ENCODE measurements at places on chromosomes 16 and 17. TPM values are rescaled to one million over a fixed set of nuclear protein-coding genes. Genes with fewer than 3 reads are reported as not detected.

Gene CBFA2T3
- 2.2 TPM for total RNA-seq

Gene C17orf107
- total RNA-seq: 3.9 TPM

- DNase-seq: no peak
Observed at GRCh38 chr17:56325313-56326000, 172.2 kb downstream of the ANKFN1 start.

GRCh38 chr17:18377437-18378204 is at the start of gene EVPLL:
EVPLL (plus strand) TSS chr17:18377778; CDS start chr17:18380938, 3,160 bp downstream.
- no peak for DNase-seq

Gene SPNS1
- 57.8 TPM for total RNA-seq

DNA sequence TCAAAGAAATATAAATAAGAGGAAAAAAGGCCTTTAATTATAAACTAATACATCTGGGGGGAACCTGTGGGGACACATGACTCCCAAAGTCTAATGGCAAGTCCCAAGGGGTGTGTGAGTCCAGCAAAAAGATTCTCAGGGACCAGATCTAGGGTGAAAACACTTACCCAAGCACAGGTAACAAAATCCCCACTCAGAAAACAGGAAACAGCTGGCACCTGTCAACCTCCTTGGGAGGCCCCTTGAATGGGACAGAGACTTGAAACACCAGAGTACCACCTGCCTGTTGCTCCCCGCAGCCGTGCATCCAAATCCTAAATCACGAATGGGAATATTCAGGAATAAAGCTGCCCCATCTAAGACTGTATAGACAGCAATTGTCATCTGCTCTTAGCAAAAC is 461.2 kb upstream of the CDH5 start:
- no peak for DNase-seq
